Tibial nerve (tissue), 4 donors: ENCODE measurements at places on chromosomes 12 and 14.

- no peak for DNase-seq
These were observed 122.7 kb downstream of the SINHCAF start for GRCh38 chr12:31203261-31203660.

DNA sequence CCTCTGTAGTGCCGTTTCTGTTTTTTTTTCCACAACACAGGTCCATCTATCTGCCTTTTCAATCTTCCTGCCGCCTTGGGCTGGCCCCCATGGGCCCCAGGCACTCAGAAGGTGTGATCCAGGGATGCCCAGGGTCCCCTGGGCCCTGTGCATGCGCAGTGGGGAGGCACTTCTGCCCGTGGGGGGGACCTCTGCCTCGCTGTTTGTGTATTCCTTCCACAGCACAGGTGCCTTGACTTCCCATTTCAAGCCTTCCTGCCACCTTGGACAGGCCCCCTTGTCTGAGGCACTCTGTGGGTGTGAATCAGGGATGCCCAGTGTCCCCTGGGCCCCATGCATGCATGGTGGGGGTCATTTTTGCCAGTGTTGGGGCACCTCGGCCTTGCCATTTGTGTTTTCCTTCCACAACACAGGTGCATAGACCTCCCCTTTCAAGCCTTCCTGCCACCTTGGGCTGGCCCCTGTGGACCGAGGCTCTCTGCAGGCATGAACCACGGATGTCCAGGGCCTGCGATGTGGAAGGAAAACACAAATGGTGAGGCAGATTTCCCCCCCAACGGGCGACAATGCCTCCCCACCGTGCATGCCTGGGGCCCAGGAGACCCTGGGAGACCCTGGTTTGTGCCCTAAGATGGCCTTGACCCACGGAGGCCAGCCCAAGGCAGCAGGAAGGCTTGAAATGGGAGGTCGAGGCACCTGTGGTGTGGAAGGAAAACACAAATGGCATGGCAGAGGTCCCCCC lies 366.5 kb downstream of the ALG10 start:
- DNase-seq: no peak

DNA sequence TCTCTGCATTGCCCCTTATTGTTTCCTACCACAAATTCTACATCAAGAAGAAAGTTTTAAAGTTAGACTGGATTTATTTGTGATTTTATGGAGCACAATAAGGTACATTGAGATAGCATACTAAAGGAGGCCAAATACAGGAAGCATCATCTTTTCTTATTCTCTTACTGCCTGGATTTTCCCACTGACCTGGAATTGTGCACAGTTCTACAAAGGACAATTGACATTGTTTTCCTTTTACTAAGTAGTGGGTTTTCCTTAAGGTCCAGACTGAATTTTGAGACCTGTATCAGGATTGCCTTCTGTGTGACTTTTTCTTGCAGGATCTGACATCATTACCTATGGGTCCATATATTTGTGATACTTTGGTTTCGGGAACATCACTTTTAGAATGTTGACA lies 18.8 kb upstream of the ZNF140 start:
- DNase-seq: no peak

GRCh38 chr14:101604228-101604934 lies 43.1 kb downstream of the DIO3 start:
- no peak for DNase-seq

DNA sequence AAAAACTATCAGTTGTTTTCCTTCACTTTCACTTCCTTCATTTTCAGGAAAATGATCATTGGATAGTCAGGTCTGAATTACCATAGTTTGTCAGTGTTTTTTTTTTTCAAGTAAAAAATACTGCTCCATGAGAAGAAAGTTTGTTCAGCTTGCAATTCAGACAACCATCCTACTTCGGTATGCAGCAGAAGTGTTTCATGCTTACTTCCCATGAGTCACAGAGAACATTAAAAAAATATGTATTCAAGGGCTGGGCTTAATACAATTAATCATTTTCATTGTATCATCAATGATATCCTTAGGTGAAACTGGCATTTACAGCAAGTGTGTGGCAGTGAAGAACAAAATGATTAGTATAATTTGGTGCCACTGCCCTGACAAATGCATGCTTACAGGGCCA lies 21.6 kb downstream of the PYM1 start:
- DNase-seq: no peak
